GM23338 (cell line): ENCODE measurements at places on chromosomes 12 and 14. TPM values are rescaled to one million over a fixed set of nuclear protein-coding genes. Genes with fewer than 3 reads are reported as not detected.

VRK1 gene
- 113 and 119 TPM in 2 replicates for polyA plus RNA-seq

BDKRB2 gene
- polyA plus RNA-seq, result 0.07 and 0.21 TPM in 2 replicates

WDR20 gene
- 17.0 and 17.9 TPM in 2 replicates for polyA plus RNA-seq

TAS2R43 gene
- not detected in 2 replicates for polyA plus RNA-seq

AICDA gene
- polyA plus RNA-seq, result 0.31 TPM in 1 of 2 replicates, not detected in the other

CPNE6 gene
- polyA plus RNA-seq, result 0.16 TPM in 1 of 2 replicates, not detected in the other

TMEM117 gene
- 0.94 and 1.5 TPM in 2 replicates for polyA plus RNA-seq

IL22 gene
- polyA plus RNA-seq, result not detected in 2 replicates

ENDOU gene
- not detected in 2 replicates for polyA plus RNA-seq

MFAP5 gene
- polyA plus RNA-seq, result 0.68 and 1.2 TPM in 2 replicates

RNASE7 gene
- not detected in 2 replicates for polyA plus RNA-seq

SIRT4 gene
- 3.0 and 4.1 TPM in 2 replicates for polyA plus RNA-seq

CAPZA3 gene
- polyA plus RNA-seq, result not detected in 2 replicates

DNA sequence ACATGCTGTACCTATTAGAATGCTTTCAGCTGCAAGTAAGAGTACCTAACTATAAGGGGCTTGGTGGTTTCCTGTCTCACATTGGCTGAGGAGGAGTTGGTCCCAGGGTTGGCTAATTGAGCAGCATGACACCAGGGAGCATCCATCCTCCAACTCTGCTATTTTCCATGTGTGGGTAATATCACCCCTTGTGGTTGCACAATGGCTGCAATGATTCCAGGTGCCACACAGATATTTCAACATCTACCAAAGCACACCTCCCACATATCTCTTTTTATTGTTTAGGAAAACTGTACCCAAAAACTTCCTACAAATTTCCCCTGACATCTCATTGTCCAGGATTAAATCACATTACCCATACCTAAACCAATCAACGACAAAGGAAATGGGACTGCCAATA lies 118.0 kb upstream of the EEA1 start:
- DNase-seq, result no peak

DNA sequence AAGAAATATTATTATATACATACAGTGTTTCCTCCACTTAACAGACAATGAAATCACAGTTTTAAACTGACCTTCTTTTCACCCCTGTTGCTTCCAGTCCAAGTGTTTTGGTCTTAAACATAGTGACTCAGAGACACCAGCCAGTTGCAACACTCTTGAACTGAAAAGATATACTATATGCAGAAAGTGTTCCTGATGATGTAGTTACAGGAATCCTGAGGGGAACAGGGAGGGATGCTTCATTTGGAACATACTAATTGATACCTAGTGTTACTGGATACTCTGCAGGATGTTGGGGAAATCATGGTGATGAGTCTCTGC lies 420.8 kb downstream of the CCDC91 start:
- no peak for DNase-seq

GRCh38 chr14:69023035-69023434 lies 43.9 kb upstream of the ACTN1 start:
- no peak for DNase-seq

- DNase-seq, result no peak
These were observed 7.8 kb upstream of the OTUB2 start for GRCh38 chr14:94018308-94018707.

DNA sequence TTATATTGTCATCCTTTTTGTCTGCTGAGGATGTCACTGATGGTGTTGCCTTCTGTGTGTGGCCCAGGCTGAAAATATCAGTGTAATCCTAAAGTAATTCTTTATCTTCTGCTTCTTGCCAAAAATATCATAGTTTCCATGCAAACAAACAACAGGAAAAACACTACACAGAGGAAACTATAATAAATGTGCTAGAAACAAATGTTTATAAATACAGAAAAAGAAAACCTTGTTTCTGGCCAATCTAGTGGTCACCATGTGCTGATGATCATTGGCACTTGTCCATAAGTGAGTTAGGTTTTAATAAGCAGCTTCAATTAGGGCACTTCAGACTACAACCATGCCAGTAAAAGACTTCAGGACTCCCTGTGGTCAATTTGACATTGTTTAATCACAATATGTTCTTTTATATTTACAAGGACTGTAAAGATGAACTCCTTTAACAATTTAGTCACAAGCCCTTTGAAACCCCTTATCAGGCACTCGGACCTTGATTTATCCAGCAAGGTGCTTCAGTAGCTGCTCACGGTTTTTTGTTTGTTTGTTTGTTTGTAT lies 124.8 kb downstream of the TMTC3 start:
- DNase-seq, result no peak

DNA sequence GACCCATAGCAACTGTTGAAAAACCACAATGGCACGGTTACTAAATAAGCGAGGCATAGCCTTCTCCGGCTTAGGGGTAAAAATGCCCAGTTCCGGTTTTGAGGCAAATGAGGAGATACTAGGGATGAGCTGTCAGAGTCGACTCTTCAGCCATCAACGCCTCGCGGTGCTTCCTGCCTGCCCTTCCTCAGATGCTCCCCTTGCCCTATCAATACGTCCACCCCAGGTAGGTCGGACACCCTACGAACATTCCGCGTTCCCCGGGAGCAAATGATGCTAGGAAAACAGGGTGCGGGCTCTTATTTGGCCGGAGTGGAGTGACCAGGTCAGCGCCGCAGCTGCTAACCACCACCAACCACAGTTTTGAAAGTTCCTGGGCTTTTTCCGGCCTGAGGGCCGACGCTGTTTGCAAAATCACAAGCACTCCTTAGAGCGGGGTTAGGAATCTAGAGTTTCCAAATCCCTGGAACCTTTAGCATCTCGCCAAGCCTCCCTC lies 1.2 kb downstream of the SRSF9 start:
- DNase-seq, result peak; percentile 76

GRCh38 chr12:43103866-43104265 lies 448.1 kb downstream of the ADAMTS20 start:
- no peak for DNase-seq

DNA sequence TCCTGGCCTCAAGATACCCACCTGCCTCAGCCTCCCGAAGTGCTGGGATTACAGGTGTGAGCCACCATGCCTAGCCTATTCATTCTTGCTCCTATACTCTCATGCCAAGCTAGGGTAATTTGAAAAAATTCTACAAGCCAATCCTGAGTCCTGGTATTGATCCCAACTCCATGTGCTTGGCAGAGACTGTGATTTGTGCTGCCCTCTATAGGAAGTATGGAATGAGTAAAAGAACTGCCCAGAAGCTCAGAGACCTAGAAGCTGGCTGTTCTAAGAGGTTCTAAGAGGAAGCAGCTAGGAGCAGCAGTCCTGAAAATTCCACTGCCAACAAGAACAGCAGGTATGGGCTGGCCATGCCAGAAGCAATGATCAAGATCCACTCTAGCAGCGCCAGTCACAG lies 402.5 kb downstream of the PCNX1 start:
- peak; percentile 62 for DNase-seq

GRCh38 chr14:70886421-70887206 lies 20.6 kb upstream of the PCNX1 start:
- DNase-seq, result no peak

- DNase-seq, result no peak
These were observed 1.7 kb downstream of the ARMH4 start for GRCh38 chr14:58150243-58150805.

GRCh38 chr12:93127107-93127560 lies 198.0 kb upstream of the EEA1 start:
- no peak for DNase-seq

- no peak for DNase-seq
These were observed 382.5 kb upstream of the ATP2B1 start for GRCh38 chr12:90090929-90091651.

DNA sequence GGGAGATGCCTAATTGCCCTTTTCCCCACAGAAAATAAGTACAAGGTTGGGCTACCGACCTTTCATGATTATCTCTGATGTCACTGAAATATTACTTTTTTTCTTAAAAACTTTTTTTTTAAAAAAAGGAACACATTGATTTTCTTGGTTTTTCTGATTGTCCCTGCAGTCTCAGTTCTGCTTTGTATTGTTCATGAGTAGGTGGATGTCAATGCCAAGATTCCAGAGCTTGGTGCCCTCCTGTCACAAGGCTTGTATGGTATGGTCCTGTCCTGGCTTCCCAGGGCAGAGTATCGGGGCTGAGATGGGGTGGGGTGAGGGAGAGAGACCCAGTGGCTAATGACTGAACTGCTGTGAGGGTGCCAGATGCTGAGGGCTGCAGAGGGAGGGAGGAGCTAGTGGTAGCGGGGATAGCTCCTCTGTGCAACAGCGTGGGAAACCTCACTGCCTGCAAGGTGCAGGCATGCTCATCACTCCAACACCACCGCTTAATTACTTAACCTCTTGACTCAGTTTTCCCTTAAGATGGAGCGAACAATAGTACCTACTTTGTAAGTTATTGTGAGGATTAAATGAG lies 4.4 kb upstream of the CTDSP2 start:
- peak; percentile 64 for DNase-seq

GRCh38 chr12:93425736-93426411 lies 15.9 kb downstream of the UBE2N start:
- DNase-seq, result no peak

- DNase-seq, result no peak
These were observed 85.3 kb downstream of the RFLNA start for GRCh38 chr12:124379938-124380754.

GRCh38 chr14:73125169-73125588 lies 11.1 kb upstream of the PSEN1 start:
- DNase-seq, result peak; percentile 43

DNA sequence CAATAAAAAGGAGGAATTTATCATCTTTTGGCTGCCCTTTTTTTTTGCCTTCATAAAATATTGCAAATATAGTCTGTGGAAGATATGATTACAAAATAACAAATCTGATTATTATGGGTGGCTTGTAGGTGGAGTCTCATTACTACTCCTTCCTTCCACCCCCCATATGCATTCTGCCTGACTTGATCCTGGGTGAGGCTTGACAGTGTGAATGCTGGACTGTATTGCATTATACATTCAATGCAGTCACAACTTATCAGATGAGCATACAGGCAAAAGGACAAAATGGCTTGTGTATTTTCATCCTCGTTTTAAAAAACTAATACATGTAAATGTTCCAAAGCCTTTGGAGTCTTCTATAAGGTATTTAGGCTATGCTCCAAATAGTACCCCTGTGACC lies 186.3 kb downstream of the ANO4 start:
- no peak for DNase-seq

DNA sequence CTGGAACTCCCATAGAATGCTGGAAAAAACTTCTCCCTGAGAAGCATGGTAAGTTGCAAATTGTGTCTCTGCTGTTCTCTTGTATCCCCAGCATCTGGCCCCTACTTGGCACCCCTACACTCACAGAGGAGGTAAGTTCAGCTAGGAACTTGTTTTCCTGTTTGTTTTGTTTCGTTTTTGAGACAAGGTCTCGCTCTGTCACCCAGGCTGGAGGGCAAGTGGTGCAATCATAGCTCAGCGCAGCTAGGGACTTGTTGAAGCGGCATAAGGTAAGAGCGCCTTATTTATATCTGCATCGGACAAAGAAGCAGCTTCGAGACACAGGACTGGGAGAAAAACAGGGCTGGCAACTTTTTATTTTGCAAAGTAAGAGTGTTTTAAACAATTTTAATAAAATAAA lies 18.5 kb upstream of the ANO2 start:
- DNase-seq, result no peak

DNA sequence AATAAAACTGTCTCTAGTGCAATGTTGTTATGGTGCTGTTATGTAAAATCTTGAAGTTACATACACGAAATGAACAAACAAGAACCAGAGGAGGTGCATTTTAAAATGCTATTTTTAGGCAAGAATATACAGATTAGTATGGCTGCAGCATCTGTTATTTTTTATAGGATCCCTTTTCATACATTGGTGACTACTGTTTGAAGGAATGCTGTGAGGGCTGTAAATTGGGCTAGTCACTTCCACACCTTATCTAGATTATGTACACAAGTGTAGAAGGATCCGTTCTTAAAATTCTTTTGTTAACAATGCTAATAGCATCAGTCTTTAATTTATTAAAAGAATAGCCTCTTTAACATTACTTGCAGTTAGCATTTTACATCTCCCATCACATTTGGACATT lies 284.3 kb upstream of the MDGA2 start:
- DNase-seq, result no peak

- DNase-seq, result peak; percentile 83
These were observed 42.5 kb downstream of the MARK3 start for GRCh38 chr14:103427485-103428443.

- DNase-seq, result no peak
These were observed 4.4 kb downstream of the CYP27B1 start for GRCh38 chr12:57762463-57762862.

GRCh38 chr14:104554608-104555429 lies 24.7 kb upstream of the C14orf180 start:
- no peak for DNase-seq

DNA sequence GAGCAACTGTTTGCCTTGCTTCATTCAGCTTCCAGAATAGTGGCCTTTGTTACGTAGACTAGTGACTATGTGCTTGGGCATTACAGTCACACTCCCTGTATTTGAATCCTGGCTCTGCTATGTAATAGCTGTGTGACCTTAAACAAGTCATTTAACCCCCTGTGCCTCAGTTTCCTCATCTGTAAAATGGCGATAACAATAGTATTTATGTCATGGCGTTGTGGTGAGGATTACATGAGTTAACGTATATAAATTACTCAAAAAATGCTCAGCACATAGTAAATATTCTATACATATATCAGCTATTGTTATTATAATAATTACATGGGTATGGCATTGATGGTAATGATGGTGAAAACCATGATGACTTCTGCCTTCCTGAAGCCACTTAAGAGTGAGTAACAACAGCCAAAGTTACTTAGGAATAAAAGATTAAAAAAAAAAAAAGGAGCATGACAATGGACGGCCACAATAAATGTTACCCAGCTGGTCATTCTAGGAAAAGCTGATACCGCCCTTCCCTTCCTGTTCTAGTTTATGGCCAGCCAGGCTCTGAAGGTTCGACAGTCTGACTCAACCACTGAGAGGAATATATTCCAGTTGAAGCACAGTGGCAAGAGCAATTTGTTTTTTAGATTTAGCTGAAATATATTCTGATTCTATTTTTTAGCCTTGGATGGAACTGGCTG lies 9.9 kb upstream of the ADIPOR2 start:
- no peak for DNase-seq

DNA sequence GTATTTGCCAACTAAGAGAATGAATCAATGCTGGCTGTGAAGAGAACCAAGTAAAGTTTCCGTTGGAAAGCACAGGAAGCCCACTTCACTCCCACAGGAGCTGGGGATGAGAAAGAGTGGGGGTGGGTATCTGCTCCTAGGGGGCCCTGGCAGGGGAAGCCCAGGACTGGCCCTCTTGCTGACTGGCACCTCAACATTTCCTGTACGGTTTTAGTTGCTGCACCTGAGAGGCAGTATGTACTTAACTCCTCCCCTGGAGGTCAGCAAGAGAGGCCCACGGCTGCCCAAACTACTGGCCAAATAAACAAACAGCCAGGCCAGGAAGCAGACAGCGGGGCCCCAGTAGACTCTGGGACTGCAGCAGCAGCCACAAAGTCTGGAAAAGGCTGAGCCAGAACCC lies 33.8 kb upstream of the VWF start:
- DNase-seq, result no peak

GRCh38 chr12:5785601-5786000 lies 159.5 kb downstream of the ANO2 start:
- no peak for DNase-seq

GRCh38 chr14:101102875-101103274 lies 199.4 kb upstream of the RTL1 start:
- no peak for DNase-seq
